Liver (tissue), 10 donors: ENCODE measurements at places on chromosomes 12 and 14. TPM values are rescaled to one million over a fixed set of nuclear protein-coding genes. Genes with fewer than 3 reads are reported as not detected.

Gene LRIG3
- 14.5 TPM for total RNA-seq

Gene KRT86
- not detected for total RNA-seq

Gene RFLNA
- total RNA-seq: not detected

GRCh38 chr12:50387972-50388478, 8.4 kb downstream of the FAM186A start:
- DNase-seq: no peak

- DNase-seq: no peak
Observed at GRCh38 chr14:74807853-74808545, 44.9 kb downstream of the YLPM1 start.

DNA sequence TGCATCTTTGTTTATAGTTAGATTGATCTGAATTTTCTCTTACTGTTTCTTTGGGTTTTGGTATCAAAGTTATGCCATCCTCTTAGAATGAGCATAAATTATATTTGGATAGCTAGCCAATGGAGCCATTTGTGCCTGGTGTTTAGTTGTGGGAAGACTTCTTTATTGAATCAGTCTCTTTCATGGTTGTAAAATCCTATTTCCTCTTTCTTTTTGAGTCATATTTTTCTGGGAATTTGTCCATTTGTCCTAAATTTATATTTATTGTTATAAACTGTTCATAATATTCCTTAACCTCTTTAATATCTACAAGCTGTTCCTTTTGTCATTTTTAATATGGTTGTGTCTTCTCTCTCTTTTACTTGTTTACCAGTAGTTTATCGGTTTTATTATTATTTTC, 462.5 kb downstream of the AEBP2 start:
- no peak for DNase-seq

DNA sequence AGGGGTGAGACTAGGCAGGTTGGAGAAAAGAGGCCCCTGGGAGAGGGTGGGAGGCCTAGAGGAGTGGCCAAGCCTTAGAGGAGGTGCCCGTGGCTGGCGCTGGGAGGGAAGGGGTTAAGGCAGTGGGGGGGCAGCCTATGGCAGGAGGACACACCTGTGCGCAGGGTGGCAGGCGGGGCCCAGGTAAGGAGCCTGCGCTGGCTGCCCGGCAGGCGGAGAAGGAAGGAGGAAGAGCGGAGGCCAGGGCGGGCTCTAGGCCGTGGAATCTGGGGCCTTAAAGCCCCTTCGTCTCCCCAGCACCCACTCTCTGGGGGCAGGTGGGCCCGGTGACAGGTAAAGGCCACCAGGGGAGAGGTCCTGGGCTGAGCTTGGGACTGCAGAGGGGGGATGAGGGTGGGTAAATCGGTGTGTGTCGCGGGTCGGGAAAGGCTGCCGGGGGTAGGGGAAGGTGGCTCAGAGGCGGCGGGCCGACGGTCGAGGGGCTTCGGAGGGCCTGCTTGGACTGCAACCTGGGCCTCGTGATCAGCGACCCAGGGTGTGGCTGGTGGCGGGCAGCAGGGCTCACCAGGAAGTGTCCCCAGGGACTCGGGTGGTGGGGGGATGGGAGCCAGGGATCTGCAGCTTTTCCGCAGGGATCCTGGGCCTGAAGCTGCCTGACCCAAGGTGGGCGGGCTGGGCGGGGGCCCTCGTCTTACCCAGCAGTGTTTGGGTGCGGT, 7.3 kb downstream of the PHB2 start:
- DNase-seq: no peak

DNA sequence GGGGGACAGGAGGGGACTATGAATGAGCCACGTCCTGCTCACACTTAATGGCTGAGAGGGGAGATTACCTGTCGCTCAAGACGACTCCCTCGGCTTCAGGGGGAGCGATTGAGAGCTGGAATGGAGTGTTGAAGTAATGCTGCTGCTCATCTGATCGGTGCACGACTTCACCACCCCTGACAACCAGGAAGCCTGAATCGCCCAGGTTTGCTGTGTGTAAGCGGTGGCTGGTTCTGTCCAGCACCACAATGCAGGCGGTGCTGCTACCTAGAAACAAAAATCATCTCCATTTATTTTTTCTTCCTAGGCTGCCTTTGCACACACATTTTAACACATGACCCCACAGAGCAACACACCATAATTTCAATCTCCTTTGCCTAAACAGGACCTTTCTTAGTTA, 37.3 kb downstream of the PPTC7 start:
- DNase-seq: no peak

- DNase-seq: no peak
Observed at GRCh38 chr14:63676615-63677014, 34.9 kb upstream of the WDR89 start.

- DNase-seq: no peak
Observed at GRCh38 chr12:3902921-3903320, 29.7 kb upstream of the PARP11 start.
